Activated CD4-positive, alpha-beta T cell treated with anti-CD3 and anti-CD28 coated beads for 36 hours (primary cell): ENCODE measurements at places on chromosomes 5 and 9. TPM values are rescaled to one million over a fixed set of nuclear protein-coding genes. Genes with fewer than 3 reads are reported as not detected.

GRCh38 chr5:6719417-6719816 lies 6.2 kb downstream of the TENT4A start:
- no peak for DNase-seq

GRCh38 chr9:131755541-131756198 lies 15.8 kb upstream of the RAPGEF1 start:
- DNase-seq: peak; percentile 95

Gene ACTBL2
- total RNA-seq: not detected

Gene QRFP
- not detected for total RNA-seq

Gene SPATA31C1
- total RNA-seq: not detected

Gene PCDHGA7
- not detected for total RNA-seq

DNA sequence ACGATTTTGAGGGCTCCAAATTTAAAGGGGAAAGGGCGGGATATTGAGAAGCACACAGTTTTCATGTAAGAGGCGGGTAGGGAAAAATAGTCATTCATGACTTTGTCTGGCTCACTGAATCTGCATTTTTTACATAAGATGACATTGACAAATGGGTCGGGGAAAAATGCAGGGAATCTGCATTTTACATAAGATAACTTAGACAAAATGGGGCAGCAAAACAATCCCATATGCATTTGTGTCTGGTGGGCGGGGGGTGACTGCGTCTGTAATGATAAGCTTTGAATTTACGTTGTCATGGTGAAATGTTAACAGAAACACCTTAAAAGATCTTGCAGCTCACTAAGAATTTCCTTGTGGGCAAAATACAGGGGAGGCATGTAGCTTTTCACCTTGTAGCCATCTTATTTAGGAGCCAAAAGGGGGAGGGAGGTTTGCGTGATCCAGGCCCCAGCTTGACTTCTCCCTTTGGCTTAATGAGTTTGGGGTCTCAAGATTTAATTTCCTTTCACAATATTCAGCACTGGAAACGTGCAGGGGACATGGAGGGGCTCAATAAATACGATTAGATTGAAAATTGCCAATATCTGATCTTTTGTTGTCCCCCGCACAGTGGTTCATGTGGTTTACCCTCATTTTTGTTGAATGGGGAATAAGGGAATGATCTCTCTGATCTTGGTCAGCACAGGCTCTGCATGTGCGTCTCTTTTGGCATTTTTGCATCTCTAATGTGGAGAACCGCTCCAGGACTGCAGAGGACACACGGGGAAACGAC lies 41.1 kb upstream of the GADD45G start:
- DNase-seq: no peak

GRCh38 chr9:21070171-21070571 lies 7.6 kb downstream of the IFNB1 start:
- DNase-seq: no peak

GRCh38 chr5:31364881-31365636 lies 166.8 kb downstream of the DROSHA start:
- no peak for DNase-seq

Gene CARD6
- 1.7 TPM for total RNA-seq

DNA sequence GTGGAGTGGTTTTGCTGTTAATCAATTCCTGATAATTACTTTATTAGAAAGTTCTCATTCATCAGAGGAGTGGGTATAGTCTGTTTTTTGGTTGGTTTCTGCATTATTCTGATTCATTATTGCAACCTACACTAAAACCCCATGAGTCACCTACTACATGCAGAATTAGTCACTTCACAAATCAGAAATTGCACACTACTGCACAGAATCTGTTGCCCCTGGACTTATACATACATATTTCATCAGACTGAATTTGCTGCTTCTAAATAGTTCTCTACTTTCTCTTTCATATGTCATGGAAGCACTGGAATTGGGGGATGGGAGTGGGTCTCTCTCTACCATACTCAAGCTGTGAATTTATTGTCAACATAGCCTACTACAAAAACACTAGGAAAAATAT lies 585.1 kb downstream of the DNAH5 start:
- DNase-seq: no peak

DNA sequence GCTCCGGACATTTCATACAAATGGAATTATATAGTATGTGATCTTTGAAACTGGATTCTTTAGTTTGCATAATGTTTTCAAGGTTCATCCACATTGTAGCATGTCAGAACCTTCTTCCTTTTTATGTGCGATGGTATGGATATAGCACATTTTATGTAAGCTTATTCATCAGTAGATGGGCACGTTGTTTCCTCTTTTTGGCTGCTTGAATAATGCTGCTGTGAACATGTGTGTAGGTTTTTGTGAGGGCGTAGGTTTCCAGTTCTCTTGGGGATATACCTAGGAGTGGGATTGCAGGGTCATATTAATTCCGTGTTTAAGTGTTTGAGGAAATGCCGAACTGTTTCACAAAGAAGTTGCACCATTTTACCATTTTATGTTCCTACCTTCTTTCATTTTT lies 187.8 kb downstream of the NR3C1 start:
- no peak for DNase-seq

Gene SUSD3
- 57.9 TPM for total RNA-seq

DNA sequence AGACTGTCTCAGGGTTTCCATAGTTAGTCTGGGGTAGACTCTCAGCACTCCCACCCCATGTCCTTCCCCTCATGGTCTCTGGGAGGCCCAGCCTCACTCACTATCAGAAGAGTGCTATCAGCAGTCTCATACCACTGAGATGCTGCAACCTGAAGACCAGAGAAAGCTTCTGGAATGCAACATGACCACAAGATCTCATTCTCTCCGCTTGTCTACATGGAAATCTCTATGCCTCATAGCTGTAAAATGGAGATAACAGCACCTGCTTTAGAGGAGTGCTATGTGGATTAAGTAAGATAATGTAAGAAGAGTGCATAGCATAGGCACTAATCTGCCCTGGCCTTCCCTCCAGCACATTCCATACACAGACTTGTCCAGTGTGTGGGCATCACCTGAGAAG lies 47.0 kb upstream of the ZNF169 start:
- no peak for DNase-seq

Gene DDX4
- total RNA-seq: not detected

Gene FBP2
- total RNA-seq: not detected
